ENCODE measurements at places on chromosomes 4 and X.
A peak's percentile ranks its signal among the peaks of the same experiment; 100 is the strongest.

GRCh38 chrX:3522101-3522650 is 175.7 kb upstream of the MXRA5 start:
- no peak for DNase-seq

DNA sequence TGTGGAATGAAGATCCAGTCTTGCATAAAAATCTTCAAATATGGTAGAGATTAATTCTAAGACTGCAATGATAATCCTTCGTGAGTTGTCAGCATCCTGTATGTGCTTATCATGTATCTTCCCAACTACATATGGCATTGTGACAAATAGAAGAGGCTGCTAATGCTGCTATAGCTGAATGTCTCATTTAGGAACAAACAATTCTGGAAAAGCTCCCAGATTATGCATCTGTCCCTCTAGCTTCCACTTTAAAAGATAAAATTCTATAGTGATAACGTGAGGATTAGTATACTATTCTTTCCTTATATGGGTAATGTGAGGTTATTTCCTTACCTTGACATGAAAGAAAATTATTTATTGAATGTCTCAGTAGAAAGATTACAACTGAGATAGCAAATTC is 930.9 kb downstream of the DMD start:
- no peak for DNase-seq

DNA sequence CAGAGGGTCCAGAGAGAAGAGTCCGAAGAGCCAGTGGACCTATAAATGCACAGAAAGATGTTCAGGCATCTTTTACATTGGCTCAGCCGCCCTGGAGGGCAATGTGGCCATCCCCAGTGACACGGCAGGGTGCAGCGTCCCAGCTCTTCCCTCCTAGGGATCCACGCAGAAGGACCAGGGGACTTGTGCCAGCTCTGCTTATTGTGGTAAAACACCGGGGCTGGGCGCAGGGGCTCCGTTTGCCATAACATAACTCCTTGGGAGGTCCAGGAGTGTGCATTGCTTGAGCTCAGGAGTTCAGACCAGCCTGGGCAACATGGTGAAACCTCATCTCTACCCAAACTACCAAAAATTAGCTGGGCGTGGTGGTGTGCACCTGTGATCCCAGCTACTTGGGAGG is 70.2 kb downstream of the CPZ start:
- no peak for DNase-seq

GRCh38 chr4:35520059-35520458 is 724.3 kb downstream of the ARAP2 start:
- DNase-seq, result no peak

- DNase-seq, result no peak
These were observed 76.5 kb downstream of the PSAPL1 start for GRCh38 chr4:7358100-7358735.

DNA sequence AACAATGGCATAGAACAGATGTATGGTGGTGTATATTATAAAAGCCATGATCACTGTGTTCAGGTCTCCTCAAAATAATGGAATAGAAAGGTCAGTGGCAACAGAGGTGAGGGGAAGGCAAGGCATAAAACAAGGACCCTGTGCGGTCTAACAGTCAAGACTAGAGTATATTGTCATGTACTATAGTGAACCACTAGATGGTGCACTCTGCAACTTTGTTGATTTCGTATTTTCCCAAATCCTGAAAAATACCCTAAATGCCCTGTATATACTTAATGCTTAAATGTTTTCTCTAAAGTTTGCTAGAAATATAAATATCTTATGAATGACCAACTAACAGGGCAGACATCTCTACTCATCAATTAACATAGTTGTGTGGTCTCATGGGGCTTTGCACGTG is 453.0 kb downstream of the PCDH11X start:
- DNase-seq, result peak; percentile 12

DNA sequence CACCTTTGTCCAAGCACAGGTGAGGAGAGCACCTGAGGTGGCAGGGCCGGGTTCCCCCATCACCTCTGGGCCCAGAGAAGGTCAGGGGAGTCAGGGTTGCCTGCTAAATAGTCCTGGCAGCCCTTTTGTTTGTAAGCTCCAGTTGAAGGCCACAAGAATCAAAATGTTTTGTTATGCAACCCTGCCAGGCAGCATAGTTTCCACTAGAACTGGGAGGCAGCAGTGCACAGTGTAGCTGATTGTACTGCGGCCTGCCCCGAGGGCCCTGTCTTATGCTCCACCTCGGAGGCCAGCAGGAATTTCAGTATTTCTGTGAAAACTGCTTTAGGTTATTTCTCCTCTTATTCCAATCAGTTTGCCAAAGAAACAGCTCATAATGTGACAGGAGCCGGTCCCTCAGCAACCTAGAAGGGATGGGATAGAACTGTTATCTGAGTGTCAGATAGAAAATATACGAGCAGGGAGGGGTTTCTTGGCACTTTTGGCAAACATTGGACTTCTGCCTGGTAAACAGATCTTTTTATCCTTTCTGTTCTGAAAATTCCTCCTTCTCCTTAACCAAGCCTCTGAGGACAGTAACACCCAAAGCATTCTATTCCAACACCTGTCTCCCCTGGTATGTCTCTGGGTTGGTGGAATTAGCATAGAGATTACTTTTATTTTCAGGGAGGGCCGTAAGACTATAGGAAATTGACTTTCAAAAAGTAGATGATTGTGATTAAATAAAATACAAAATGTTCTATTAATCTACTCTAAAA is 93.6 kb downstream of the LNX1 start:
- DNase-seq, result peak; percentile 62

DNA sequence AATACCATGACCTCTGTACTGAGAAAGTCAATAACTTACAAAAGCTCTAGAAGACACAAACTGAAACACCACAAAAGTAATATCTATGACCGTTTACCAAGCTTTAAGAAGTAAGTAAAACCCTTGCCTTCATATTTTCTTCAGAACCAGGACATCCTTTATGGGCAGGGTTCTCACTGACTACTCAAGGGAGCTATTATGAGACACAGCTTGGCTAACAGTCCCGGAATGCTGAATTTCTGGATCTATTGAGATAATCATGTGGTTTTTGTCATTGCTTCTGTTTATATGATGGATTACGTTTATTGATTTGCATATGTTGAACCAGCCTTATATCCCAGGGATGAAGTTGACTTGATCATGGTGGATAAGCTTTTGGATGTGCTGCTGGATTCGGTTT is 19.9 kb upstream of the CDS1 start:
- DNase-seq, result no peak

GRCh38 chr4:100517864-100518341 is at the start of gene EMCN:
Gene EMCN, minus strand, starts transcription at chr4:100518022. Its CDS starts 108 bp downstream, at chr4:100517914.
- DNase-seq, result no peak

DNA sequence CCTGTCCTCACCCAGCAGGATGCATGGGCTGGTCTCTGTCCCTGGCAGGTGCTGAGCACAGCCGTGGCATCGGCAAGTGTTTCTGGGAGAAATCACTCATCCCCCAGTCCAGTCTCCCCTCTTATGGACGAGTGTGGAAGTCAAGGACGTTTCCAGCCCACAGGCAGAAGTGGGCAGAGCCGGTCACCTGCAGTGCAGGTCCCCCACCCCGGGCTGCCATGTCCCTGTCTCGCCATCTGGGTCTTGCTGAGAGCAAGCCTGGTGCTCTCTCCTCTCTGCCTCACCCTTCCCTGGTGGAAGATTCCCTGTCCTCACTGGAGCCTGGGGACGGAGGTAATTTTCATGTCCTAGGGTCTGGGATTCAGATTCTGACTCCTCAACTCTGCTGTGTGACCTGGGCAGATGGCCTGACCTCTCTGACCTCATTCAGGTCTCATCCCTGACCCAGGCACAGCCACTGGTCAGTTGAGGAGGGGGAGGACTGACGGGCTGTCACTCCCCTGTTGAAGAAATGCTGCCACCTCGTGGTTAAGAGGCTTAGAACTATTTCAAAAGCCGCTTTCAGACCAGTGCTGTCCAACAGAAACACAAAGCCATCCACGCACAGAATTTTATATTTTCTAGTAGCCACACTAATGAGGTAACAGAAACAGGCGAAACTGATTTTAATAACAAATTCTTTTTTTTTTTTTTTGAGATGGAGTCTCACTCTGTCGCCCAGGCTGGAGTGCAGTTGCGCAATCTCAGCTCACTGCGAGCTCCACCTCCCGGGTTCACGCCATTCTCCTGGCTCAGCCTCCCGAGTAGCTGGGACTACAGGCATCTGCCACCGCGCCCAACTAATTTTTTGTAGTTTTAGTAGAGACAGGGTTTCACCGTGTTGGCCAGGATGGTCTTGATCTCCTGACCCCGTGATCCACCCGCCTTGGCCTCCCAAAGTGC is 1.8 kb downstream of the CPZ start:
- DNase-seq, result peak; percentile 92
